Astrocyte of the spinal cord (primary cell): ENCODE measurements at places on chromosomes 7 and 10.

DNA sequence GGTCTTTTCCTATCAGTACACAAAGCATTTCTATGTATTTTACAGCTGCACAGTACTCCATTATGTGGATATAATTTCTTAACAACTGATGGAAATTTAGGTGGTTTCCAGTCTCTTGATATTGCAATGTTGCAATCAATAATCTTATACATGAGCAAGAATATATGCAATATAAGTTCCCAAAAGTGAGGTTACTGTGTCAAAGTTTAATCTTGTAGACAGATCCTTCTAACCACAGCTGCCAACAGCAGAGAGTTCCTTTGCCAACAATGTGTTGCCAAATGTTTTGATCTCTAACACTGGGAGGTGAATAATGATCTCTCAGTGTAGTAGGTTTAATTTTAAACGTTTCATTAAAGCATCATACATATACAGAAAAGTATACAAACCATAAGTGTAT, 54.5 kb downstream of the CUL2 start:
- DNase-seq, result no peak

- peak; percentile 1 for DNase-seq
These were observed 774.0 kb downstream of the DNAJB9 start for GRCh38 chr7:109343678-109344077.

DNA sequence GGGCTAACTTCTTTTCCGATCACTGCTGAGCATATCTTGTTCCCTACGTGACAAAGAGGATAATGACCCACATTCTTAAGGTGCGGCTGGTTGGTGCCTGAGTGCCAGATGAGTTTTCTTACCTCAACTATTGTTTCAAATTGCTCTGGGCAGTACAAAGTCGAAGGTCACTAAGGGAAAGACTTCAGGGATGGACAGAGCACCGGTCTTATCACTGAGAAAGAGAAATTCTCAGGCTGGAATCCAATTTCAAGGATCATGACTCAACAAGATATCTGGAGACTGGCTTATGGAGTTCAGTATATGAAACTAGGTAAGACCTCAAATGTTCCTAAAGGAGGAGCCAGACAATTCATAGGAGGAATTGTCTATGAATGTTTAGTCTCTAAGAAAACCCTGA, 780.3 kb downstream of the SUGCT start:
- DNase-seq, result no peak

- DNase-seq, result no peak
These were observed 28.0 kb upstream of the MCU start for GRCh38 chr10:72663971-72664370.

GRCh38 chr7:74499835-74500388, 46.2 kb downstream of the GTF2IRD1 start:
- no peak for DNase-seq

GRCh38 chr10:101311185-101312066, 42.5 kb upstream of the BTRC start:
- no peak for DNase-seq

DNA sequence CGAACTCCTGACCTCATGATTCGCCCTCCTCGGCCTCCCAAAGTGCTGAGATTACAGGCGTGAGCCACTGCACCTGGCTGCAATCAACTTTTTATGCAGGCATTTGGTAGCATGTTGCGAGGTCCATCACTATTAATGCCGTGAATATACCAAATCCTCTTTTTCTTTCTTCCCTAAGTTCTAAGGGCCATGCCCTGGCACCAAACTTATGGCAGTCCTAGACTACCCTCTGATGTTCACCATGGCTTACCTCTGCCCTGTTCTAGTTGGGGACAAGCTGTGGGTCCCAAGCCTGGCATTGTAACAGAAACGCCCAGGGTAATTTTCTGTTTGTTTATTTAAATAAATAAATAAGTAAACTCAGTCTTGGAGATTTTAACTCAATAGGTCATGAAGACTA, 13.3 kb downstream of the PRSS2 start:
- DNase-seq, result no peak

DNA sequence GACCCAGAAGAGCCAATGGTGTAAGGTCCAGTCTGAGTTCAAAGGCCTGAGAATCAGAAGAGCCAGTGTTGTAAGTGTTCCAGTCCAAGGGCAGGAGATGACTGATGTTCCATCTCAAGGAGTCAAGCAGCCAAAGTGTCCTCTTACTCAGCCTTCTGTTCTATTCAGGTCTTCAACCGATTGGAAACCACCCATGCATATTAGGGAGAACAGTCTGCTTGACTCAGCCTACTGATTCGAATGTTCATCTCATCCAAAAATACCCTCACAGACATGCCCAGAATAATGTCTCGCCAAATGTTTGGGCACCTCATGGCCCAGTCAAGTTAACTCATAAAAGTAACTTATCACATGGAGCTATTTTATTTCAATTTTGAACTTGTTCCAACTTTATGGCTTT, 2.9 kb upstream of the WDFY4 start:
- DNase-seq, result no peak

- DNase-seq, result peak; percentile 91
These were observed 149.6 kb downstream of the BICC1 start for GRCh38 chr10:58662314-58662713.

- no peak for DNase-seq
These were observed 7.1 kb downstream of the ZNF736 start for GRCh38 chr7:64320547-64321513.

GRCh38 chr10:96440361-96441292, 73.1 kb downstream of the TLL2 start:
- DNase-seq, result no peak
